ENCODE measurements at places on chromosomes 12 and 14.

- DNase-seq: no peak
Observed at GRCh38 chr12:91104812-91105466, 6.4 kb downstream of the LUM start.

- DNase-seq: no peak
Observed at GRCh38 chr14:63383776-63384367, 65.1 kb upstream of the GPHB5 start.

DNA sequence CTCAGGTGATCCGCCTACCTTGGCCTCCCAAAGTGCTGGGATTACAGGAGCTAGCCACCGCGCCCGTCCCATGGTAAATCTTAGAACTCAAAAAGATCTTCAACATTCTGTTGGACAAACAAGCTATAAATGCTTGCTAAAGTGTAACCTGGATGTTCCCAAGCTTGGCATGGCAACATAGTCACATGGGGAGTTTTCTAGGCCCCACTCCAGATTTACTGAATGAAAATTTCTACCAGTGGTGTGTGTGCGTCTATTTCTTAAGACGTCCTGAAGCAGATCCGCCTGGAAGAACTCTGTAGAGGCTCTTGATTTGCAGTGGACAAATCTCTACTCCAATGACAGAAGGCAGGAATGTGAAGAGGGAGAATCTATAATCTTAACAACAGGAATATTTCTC lies 59.9 kb downstream of the ZFYVE21 start:
- no peak for DNase-seq

GRCh38 chr14:72549854-72550253 lies 344.0 kb downstream of the DPF3 start:
- no peak for DNase-seq

DNA sequence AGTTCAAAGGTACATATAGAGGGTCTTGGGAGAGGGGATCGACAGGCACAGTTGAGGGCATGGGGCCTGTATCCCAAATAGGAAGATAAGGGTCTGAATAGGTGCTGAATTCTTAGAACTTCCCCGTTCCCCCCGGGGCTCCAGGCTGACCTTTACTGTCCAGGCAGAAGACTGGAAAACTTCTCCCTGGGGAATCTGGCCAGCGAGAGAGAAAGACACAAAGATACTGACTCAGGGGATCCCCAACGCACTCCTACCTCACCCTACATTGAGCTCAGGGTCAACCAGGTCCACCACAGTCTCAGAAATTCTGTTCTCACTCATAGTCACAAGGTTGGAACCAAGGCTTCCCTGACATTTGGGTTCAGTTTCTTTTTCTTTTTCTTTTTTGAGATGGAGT lies 46.2 kb downstream of the ACACB start:
- DNase-seq: no peak

GRCh38 chr12:121872546-121873215 lies 14.0 kb upstream of the HPD start:
- DNase-seq: no peak

GRCh38 chr12:65731771-65732170 lies 92.5 kb upstream of the HMGA2 start:
- no peak for DNase-seq

- DNase-seq: peak; percentile 40
Observed at GRCh38 chr14:37903343-37904191, 304.1 kb upstream of the SSTR1 start.

Measured in HEK293T (cell line).